ENCODE measurements at places on chromosomes 5 and 9. TPM values are rescaled to one million over a fixed set of nuclear protein-coding genes. Genes with fewer than 3 reads are reported as not detected.

TGFBI gene
- 744 TPM for total RNA-seq

NKD2 gene
- total RNA-seq = 0.17 TPM

SAXO1 gene
- 0.10 TPM for total RNA-seq

IL33 gene
- 3.9 TPM for total RNA-seq

DNA sequence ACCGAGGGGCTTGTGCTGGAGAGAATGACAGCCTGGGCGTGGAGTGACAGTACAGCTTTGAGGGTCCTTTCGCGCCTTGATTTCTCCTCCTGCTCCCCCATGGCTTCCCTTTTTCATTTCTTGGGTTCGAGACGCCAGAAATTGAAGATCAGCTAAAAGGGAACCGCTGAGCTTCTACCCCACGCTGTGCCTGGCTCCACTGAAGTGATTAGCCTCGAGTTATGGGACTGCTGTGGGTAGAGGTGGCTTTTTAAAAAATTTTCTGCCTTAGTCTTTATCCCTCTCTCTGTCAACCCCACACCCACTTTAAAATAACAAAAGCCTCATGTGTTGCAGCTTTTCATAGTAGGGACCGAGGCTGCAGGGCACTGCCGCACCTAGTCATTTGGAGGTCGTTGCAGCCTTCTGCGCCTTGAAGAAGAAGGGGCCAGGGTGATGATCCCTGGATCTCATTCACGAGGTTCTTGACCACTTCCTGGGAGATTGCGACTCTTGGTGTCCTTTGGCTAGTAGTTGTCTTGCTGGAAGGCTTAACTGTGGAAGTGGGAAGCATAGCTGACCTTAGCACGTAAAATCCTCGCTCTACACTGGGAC, 603 bp downstream of the PPIP5K2 start:
- peak; percentile 39 for DNase-seq

- DNase-seq = no peak
Observed at GRCh38 chr5:112581811-112582320, 155.8 kb upstream of the APC start.

- DNase-seq = peak; percentile 88
Observed at GRCh38 chr5:151741678-151742423, 16.6 kb downstream of the ATOX1 start.

DNA sequence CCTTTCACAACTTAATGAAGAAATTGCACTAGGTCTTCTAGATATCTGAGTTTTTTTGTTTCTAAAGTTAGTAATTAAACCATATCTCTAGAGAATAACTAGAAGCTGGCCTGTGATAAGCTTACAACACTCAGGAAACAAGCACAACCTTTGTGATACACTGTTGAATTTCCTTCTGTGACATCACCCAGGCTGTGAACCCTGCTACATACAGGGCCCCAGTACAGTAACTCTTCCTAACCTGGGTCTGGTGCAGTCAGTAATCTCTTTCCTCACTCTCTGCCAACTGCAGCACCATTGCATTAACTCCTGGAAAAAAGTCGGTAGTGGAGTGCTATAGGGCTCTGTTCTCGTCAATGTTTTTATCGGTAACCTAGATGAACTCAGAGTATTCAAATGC, 10.6 kb upstream of the IGFBPL1 start:
- DNase-seq = no peak

DNA sequence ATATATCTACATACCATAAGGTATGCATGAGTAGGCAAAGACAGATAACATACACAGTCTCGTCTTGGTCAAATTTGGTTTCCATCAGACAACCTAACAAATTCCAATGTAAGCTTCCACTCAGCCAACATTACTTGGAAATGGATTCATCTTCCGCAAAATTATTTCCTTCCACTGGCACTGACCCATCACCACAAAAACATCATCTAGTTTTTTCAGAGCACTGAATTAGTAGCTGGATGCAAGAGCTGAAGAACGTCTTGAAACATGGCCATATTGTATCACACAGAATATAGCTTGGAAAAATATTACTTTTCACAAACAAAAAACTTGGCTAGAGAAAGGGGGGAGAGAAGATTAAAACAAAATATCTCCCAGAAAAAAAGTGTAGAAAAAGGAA, 73.5 kb downstream of the EFNA5 start:
- no peak for DNase-seq

Data from M059J (cell line).